ENCODE measurements at places on chromosomes 11 and 22. TPM values are rescaled to one million over a fixed set of nuclear protein-coding genes. Genes with fewer than 3 reads are reported as not detected.

- no peak for DNase-seq
Measured at GRCh38 chr22:45402466-45402985, 10.9 kb downstream of the SMC1B start.

- no peak for DNase-seq
Measured at GRCh38 chr11:65315866-65316226, 1.2 kb downstream of the CDC42EP2 start.

- DNase-seq, result no peak
Measured at GRCh38 chr11:68872216-68873003, 30.7 kb upstream of the CPT1A start.

- DNase-seq, result no peak
Measured at GRCh38 chr11:111642542-111642941, 40.3 kb downstream of the SIK2 start.

GRCh38 chr11:129825380-129825779, 9.7 kb downstream of the TMEM45B start:
- DNase-seq, result no peak

GRCh38 chr22:32615874-32616564, 141.4 kb downstream of the FBXO7 start:
- DNase-seq, result no peak

- no peak for DNase-seq
Measured at GRCh38 chr22:36977401-36977861, 41.8 kb downstream of the TST start.

GRCh38 chr22:47176573-47177333, 414.3 kb downstream of the TBC1D22A start:
- no peak for DNase-seq

DNA sequence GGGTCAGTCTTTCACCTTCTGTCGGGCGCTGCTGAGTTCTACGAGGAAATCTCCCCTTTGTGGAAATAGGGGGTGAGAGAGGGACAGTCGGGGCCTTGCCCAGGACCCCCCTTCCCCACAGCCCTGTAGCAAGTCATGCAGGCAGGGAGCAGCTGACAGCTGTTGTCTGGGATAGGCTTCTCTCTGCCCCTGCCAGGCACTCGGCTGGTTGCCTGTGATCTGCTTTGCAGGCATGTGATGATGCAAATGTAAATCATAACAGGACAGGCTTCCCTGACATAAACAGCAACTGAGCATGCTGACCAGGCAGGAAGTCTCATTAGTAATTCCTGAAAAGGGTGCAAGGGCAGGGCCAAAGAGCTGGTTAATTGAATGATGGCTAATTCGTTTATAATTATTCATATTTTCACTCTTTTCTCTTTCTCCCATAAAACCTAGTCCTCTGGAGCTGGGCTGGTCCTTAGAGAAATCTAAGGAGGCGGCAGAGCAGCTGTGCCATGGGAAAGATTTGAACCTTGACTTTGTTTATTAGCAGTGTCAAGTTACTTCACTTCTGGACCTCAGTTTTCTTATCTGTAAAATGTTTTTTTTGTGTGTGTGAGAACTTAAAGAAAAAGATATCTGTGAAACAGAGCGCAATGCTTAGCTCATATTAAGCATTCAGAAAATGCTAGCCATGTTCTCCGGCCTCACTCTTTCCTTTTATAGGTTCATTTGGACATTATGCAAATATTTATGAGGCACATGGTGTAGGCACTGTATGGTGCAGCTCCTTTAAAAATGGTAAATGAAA, 129.7 kb downstream of the LDLRAD3 start:
- no peak for DNase-seq

GRCh38 chr11:7442588-7443215, 42.6 kb upstream of the OLFML1 start:
- DNase-seq, result no peak

- no peak for DNase-seq
Measured at GRCh38 chr11:8917157-8917825, 6.3 kb downstream of the AKIP1 start.

GRCh38 chr11:104531075-104531474, 367.1 kb upstream of the PDGFD start:
- DNase-seq, result no peak

DNA sequence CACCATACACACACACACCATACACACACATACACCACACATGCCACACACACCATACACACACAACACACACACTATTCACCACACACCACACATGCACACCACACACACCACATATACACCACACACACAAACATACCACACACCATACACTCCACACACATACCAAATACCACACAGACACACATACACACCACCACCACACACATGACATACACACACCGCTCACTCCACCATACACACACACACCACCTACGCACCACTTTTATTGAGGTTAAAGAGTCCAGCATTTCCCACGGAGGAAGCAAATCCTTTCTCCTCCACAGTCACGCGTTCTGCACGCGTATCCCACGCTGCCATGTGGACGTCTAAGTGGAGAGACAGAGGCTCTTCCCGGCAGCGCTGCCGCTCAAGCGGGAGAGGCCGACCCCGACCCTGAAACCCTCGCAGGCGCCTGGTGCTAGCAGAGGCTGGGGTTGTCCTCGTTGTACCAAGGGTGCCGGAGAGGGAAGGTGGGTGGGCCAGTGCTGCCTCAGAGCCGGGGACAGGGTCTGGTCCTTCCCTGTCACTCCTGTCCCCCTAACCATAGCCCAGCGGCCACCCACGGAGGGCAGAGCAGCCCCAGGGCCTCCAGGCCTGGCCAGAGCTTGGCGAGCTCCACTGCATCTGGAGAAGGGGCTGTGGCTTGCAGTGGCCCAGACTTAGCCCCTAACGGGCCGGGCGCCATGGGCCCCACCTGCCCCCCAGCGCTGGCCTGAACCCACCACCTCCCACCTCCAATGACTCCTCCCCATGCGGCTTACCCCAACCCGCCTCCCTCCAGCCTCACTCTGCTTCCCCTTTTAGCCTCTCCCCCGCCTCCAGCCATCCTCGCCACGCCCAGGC, 1495.0 kb downstream of the BRD1 start:
- DNase-seq, result no peak

DNA sequence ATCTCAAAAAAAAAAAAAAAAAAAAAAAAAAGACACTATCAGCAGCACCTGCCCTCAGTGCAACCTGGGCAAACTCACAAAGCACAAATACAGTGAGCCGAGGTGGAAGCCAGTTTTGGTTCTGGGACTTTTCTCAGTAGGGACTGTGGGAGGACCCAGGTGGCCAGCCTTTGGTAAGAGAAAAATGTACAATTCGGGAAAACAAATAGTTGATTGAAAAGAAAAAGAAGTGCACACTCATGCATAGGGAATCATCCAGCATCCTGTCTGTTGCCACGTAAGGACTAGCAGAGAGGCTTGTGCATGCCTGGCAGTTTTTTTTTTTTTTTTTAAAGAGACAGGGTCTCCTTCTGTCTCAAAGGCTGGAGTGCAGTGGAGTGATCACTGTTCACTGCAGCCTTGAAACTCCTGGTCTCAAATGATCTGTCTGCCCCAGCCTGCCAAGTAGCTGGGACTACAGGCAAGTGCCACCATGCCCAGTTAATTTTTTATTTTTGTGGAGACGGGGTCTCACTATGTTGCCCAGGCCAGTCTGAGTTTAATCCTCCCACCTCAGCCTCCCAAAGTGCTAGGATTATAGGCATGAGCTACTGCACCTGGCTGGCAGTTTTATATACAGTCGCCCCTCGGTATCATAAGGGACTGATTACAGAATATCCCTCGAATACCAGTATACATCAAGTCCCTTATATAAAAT, 36.7 kb downstream of the TPST2 start:
- DNase-seq, result no peak

DNA sequence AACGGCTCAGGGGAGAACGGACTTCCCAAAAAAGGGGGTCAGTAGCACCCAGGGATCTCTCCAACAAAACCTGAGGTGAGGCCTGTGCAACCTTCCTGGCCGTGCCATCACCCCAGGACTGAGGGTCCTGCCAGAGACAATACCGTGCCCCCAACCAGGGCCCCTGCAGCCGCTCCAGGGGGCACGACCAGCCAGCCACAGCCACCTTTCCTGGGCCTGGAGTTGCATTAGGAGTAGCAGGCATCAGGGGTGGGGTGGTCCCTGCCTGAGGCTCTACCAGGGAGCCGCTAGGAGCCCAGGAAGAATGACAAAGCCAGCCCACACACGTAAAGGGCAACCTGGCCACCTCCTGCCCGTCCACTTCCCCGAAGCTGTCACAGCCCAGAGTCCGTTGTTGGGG, 137.8 kb downstream of the BRD1 start:
- no peak for DNase-seq

DNA sequence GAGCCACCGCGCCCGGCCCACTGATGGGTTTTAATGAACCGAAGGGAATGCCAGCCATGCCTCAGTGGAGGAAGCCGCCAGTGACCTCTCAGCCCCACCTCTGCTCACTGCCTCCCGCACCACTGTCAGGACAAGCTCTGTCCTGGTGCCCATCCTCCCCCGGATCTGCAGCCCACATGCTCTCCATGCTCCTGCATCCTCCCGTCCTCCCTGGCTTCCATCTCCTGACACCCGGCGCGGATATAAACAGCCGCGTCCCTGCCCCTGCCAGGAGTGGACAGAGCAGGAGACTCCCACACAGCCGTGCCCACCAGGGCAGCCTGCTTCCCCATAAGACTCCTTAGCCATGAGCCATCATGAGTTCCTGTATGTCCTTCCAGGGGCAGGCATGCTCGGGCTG, 26.9 kb downstream of the MACROD1 start:
- no peak for DNase-seq

- no peak for DNase-seq
Measured at GRCh38 chr11:113334183-113334582, 19.8 kb downstream of the TTC12 start.

DNA sequence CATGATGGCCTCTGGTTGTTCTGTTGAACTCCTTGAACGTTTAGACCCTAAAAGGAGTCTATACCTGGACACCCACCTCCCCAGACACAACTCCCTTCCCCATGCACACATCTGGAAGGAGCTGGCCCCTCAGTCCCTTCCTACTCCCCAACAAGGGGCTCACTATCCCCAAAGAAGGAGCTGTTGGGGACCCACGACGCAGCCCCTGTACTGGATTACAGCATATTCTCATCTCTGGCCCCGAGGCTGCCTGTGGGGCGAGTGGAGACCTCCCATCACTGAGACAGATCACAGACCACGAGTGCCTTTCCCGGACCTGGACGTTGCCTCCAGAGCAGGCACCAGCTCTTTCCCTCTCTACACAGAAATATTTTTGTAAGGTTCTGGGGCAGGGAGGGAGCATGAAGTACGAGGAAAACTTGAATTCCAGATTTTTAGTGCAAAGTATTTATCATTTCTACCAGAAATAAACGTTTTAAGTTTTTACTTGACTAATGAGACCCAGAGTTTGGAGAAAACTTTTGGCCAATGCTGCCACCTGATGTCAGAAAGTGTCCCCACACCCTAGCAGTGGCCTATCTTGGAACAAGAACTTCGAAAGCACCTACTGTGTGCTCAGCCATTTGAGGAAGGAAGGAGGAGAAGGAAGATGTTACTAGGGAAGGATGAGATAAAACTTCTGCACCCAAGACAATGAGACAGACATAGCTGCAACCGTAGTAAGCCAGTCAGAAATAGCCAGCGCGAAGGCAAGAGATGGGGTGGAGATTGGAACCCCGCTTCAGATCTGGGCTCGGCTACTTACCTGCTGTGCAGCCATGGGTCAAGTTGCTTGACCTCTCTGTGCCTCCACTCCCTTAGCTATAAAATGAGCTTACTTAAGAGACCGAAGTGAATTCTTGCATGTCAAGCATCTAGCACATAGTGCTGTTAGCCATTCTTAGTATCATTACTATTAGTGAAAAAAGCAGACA, 10.2 kb upstream of the POU2F3 start:
- no peak for DNase-seq

- no peak for DNase-seq
Measured at GRCh38 chr11:64243236-64243854, 2.5 kb downstream of the FKBP2 start.

DNA sequence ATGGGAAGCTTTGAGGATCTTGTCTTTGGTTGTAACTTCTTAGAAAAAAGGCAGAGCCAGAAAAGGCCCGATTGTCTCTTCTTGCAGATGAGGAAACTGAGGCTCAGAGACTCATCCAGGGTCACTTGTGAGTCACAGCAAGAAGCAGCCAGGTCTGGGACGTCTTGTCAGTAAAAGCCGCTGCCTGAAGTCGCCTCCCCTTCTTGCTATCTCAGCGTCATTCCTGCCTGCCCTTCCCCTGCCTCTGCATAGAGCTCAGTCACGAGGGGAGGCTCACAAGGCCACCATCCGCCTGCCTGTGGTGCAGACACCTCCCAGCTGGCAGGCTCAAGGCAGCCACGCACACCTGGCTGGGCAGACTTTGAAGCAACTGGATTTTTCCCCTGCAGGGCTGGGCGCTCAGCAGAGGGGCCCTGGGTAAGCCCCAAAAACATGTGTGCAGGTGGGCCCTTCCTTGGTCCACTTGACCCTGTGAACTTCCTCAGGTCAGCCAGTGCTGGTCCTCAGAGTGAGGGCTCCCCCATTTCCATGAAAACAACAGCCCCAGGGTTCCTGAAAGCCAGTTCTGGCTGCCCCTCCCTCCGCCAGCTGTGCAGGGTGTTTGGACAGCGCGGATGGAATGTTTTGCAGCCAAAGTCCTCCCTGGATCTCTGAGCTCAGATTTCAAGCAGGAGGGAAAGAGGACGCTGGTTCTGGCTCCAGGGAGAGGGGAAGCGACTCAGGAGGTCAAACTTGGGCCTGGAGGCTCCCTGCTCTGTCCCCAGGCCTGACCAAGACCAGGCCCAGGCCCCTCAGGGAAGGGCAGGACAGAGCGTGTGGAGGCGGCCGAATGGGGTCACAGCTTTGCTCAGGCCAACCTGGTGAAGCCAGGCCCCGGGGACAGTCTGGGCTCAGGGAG, 6.0 kb upstream of the RAB3IL1 start:
- no peak for DNase-seq

GRCh38 chr11:102546427-102546826, 15.9 kb upstream of the MMP7 start:
- no peak for DNase-seq

GRCh38 chr22:20130319-20130718, 1.3 kb upstream of the ZDHHC8 start:
- DNase-seq, result no peak

DNA sequence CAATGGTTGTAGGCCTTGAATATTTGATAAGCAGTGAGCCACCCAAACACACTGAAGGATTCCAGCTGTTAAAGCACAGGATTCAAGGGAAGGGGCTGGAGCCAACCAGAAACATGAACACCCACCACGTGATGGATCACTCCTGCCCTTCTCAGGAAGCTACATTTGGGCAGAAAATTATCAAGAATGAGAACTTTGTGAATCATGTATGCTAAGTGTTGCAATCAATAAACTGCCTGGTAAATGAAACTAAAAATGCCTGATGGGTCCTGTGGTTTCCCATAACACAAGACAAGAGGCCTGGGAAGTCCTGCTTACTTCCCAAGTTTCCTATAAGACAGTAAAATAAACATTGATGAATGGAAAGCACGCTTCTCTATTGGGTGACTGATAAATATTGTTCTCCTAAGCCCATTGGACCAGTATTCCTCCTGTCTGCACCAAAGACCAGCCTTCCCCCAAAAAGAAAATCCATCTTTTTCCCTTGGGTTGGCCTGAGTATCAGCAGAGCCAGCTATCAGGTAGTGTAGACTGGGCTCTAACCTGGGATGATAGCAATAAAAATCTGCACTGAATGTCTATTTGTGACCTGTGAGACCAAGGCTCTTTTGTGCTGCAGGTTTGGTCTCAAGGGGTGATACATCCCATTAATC, 98.4 kb downstream of the CCDC83 start:
- DNase-seq, result no peak

Gene SYT12
- total RNA-seq, result 1.7 TPM

Gene IFITM10
- total RNA-seq, result 0.88 TPM

Gene CARNS1
- 0.76 TPM for total RNA-seq

Gene SCGB1A1
- 6.6 TPM for total RNA-seq

Gene SLC5A1
- total RNA-seq, result 12.9 TPM

Gene FAM227A
- 0.04 TPM for total RNA-seq

Gene LMO2
- 18.9 TPM for total RNA-seq

Gene FGF19
- total RNA-seq, result not detected

Gene OR4D5
- total RNA-seq, result not detected

Data from esophagus squamous epithelium (tissue), 5 donors.